ENCODE measurements at places on chromosomes 2 and 18.

GRCh38 chr2:15506229-15506819 is 54.8 kb downstream of the NBAS start:
- DNase-seq, result no peak

- DNase-seq, result no peak
These were observed 591 bp downstream of the SLC16A14 start for GRCh38 chr2:230068016-230068650.

GRCh38 chr2:231680992-231681852 is 27.1 kb upstream of the PTMA start:
- no peak for DNase-seq

- no peak for DNase-seq
These were observed 166.5 kb upstream of the ALPP start for GRCh38 chr2:232211743-232212686.

- DNase-seq, result no peak
These were observed 1288.6 kb upstream of the CDH2 start for GRCh38 chr18:29465526-29465925.

- no peak for DNase-seq
These were observed 143.7 kb downstream of the IRS1 start for GRCh38 chr2:226655871-226656270.

GRCh38 chr2:183630964-183631363 is 506.7 kb downstream of the NUP35 start:
- no peak for DNase-seq

DNA sequence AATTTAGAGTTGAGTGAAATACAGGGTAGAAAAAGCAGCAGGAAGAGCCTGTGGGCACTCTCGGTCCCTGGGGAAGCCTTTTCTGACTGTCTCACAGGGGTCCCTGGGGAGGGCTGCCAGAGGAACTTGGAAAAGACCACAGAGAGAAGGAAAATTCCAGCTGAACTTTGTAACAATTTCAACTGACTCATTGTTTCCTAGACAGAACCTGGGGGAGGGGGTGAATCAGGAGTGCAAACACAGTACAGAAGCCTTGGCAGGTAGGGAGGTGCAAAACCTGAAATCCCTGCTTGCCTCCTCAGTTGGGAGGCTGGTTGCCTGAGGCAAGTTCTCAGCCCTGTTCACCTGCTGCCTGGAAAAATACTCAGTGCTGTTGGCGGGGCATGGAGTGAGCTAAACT is 106.8 kb downstream of the GRB14 start:
- no peak for DNase-seq

- DNase-seq, result no peak
These were observed 41.5 kb downstream of the HDAC4 start for GRCh38 chr2:239359196-239359912.

DNA sequence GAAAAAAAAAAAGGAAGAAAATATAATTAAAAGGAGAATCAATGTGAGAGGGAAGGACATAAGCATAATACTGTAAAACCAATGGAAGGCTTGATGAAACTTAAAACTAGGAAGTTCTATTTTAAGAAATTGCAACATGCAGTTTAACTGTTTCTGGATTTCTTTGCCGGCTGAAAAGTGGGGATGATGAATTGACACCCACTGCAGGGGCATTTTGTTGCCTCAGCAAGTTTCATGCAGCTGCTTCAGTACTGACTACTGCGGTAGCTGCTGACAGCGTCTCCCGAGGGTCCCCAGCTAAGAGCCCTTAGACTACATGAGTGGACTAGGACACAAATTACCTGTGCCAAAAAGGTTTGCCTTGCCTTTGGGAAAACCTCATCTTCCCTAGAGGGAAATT is 69.2 kb downstream of the B3GNT2 start:
- DNase-seq, result no peak

DNA sequence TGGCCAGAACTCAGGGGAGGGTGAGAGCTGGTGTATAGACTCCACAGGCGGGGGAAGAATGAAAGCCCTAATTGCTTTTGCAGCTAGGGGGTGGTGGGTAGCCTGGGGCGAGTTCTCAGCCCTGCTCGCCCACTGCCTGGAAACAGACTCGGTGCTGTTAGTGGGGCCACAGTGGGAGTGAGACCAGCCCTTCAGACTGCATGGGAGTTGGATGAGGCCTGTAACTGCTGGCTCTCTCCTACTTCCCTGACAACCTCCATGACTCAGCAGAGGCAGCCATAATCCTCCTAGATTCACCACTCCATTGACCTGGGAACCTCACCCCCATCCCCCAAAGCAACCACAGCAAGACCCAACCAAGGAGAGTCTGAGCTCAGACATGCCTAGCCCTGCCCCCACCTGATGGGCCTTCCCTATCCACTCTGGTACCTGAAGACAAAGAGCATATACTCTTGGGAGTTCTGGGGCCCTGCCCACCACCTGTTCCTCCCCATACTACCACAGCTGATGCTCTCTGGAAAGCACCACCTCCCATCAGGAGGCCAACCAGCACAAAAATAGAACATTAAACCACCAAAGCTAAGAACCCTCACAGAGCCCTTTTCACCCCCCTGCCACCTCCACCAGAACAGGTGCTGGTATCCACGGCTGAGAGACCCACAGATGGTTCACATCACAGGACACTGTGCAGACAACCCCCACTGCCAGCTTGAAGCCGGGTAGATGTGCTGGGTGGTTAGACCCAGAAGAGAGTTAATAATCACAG is 226.3 kb downstream of the EIPR1 start:
- DNase-seq, result no peak

GRCh38 chr2:221495731-221496130 is 76.4 kb downstream of the EPHA4 start:
- no peak for DNase-seq

DNA sequence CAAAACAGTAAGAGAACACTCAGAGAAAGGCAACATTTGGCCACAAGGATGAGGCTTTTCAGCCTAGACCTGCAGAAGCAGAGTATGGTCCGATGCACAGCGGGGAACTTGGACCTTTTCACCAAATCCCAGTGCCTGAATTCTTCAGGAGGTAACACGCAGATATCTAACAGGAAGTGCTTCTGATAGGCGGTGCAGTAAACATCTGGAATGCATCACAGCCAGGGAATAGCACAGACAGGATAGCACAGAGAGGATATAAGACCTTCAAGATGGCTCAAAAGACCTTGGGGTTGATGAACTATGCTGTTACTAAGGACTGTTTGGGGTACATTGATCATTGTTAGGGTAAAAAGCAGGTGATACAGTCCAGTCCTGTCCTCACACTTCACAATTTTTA is 1.7 kb downstream of the TMEM127 start:
- no peak for DNase-seq

DNA sequence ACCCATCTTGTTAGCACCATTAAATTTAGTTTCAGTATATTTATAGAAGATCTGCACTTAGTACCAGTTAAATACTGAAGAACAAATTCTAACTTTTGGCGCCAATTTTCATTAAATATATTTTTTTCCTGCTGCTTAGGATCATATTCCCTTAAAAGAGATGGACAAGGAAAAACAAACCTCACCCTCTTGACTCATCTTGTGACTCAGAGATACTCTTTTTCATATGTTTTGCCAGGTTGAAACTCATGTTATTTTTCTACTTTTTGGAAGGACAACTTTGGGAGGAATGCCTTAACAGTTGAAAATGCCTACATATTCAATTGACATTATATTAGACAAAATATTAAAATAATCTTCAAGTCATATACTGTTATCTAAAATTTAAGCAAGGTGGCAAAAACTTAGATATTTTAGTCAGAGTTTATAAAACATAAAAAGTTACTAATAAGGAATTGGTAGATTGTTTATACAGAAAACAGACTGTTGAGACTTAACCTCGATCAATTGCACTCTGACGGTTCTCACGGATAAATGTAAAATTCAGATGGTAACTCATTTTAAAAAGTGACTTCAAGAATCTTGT is 36.2 kb downstream of the PNO1 start:
- no peak for DNase-seq

- DNase-seq, result no peak
These were observed 12.9 kb upstream of the PUM2 start for GRCh38 chr2:20363578-20363977.
